Activated CD4-positive, alpha-beta memory T cell treated with anti-CD3 and anti-CD28 coated beads, Interleukin-2, amount 10 ng/mL, durations not matched to agents 7 days and 5 days (primary cell): ENCODE measurements at places on chromosomes 2 and 18.

DNA sequence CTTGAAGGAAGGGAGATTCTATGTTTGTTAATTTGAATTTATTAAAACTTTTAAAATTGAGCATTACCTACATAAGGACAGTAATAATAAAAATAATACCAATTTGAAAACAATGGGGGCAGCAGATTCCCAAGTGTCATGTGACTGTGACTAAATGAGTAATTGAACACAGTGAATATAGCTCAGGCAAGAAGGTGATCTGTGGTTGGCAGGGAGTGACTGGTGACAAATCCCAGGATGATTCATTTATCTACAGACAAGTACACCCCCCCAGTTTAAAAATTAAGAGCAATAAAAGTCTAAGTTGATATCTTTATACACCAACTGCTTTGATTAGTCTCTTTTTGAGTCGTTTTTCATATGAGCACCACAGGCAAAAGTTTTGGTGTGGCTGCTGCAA lies 299.5 kb downstream of the ARHGAP15 start:
- no peak for DNase-seq

DNA sequence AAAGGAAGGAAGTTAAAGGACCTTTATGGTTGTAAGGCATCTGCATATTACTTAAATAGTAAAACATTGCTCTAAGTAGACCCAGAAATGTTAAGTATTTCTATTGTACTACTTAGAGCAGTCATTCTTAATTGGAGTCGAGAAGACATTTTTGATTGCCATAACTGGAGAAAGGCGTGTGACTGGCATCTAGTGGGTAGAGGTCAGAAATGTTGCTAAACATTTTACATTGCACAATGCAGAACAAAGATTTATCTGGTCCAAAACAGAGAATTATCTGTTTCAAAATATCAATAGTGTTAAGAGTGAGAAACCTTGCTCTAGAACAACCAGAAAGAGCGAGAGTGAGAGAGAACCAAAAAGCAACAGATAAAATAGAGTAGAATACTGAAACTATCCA lies 23.3 kb upstream of the ROCK1 start:
- peak; percentile 22 for DNase-seq

DNA sequence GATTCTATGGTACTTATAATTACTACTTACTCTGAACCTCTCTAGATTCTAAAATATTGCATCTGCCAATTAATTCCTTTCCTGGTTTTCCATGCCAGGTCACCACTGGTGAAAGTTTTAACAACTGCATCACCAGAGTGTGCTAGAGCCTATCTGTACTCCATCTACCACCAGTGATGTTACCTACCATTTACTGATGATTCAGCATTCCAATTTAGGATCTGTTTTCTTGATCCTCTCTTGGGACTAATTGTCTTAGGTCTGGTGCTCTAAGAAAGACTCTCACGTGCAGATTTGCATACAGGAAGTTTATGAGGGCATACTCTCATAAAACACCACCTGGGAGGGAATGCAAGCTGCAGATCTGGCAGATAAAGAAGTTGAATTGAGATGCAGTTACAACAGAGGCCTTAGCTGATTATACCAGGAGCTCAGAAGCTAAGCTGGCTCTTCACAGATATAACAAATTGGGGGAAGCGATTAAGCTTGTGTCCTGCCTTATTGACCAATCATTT lies 347.6 kb upstream of the VRK2 start:
- no peak for DNase-seq

DNA sequence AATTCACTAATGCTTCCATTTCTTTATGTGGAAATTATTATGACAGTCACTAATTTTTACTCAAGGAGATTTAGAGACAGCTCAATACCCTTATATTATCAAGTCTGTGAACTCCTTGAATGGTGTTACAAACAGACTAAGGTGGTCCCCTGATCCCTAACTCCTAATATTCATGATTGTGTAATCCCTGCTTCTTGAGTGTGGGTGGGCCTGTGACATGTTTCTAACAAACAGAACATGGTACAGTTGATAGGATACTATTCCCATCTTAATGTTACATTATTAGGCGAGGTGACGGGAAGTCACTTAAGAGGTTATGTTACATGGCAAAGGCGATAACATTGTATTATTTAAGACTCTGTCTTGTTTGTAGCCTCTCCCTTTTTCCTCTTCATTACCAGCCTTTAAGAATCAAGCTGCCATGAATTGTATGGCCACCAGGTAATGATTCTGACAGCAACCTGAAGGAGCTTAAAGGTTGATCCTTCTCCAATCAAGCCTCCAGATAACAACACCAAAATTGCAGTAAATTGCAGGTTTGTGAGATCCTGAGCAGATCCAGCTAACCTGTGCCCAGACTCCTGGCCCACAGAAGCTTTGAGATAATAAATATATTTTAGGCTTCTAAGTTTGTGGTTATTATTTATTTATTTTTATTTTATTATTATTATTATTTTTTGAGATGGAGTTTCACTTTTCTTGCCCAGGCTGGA lies 32.1 kb downstream of the CYTIP start:
- no peak for DNase-seq

DNA sequence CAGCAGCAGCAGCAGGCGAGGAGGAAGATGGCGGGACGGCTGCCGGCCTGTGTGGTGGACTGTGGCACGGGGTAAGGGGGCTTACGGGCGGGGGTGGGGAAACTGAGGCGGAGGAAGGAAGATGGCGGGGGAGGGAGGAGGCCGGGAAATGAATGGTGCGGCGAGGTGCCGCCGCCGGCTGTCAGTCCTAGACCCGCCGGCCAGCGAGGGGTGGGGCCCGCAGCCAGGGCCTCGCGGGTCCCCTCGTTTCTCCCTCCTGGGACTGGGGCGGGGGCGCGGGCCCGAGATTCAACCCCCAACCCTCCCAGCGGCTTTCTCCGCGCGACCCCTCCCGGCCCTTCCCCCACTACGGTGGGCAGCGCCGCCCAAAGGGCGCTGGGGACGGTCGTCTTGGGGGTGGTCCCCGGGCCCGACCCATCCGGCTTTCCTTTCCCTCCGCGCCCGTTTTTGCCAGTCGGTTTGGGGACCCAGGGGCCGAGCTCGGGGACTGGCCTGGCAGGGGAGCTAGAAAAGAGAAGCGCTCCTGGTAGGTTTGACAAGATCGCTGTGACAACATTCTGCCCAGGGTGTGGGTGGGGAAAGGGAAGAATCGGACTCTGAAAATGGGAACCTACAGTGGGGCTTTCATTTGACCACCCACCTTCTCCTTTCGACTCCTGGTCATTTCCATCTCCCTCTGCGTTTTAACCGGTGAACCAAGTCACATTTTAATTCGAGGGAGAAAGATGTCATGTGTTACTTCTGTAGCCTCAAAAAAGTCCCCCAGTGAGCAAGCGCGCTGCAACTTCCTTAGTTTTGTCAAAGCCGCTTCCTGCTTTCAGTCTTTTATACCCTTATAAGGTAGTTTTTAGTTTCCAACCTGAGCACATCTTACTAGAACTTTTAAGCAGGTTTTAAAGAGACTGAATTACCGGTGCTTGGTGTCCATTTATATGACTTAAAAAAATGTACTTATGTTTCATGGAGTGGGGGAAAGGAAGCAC lies 655 bp downstream of the ACTR3 start:
- DNase-seq: peak; percentile 82

GRCh38 chr2:217993817-217994463 lies 8.9 kb downstream of the TNS1 start:
- DNase-seq: peak; percentile 60

GRCh38 chr2:71843391-71843850 lies 304.2 kb downstream of the CYP26B1 start:
- no peak for DNase-seq

GRCh38 chr2:239278361-239278760 lies 122.5 kb downstream of the HDAC4 start:
- DNase-seq: no peak

DNA sequence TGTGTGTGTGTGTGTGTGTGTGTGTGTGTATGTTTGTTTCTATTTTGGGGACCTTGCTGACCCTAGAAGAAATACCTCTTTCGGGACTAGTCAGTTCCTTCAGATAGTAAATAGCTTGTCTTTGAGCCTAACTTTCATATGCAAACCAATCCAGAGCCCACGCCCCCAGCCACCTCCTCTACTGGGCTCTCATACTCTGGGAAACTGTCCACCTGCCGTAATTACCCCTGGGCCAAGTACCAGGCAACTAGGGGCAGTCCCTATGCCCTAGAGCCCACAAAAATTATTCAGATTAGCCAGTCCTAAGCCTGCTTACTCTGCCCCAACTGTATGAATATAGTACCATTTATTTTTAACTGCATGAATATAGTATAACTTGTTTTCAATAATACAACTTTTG lies 970.4 kb downstream of the EPHA4 start:
- no peak for DNase-seq

- DNase-seq: no peak
Measured at GRCh38 chr2:110100480-110100879, 15.1 kb downstream of the MALL start.

DNA sequence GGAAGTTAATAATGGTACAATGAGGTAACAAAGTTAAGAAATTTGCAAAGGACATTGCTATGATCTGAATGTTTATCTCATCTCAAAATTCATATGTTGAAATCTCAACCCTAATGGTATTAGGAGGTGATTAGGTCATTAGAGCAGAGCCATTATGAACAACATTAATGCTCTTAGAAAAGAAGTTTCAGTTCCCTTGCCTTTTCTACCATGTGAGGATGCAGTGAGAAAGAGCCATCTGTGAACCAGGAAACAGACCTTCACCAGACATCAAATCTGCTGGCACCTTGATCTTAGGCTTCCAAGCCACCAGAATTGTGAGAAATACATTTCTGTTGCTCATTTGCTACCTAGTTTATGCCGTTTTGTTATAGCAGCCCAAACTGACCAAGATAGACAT lies 757.6 kb downstream of the NR4A2 start:
- no peak for DNase-seq

DNA sequence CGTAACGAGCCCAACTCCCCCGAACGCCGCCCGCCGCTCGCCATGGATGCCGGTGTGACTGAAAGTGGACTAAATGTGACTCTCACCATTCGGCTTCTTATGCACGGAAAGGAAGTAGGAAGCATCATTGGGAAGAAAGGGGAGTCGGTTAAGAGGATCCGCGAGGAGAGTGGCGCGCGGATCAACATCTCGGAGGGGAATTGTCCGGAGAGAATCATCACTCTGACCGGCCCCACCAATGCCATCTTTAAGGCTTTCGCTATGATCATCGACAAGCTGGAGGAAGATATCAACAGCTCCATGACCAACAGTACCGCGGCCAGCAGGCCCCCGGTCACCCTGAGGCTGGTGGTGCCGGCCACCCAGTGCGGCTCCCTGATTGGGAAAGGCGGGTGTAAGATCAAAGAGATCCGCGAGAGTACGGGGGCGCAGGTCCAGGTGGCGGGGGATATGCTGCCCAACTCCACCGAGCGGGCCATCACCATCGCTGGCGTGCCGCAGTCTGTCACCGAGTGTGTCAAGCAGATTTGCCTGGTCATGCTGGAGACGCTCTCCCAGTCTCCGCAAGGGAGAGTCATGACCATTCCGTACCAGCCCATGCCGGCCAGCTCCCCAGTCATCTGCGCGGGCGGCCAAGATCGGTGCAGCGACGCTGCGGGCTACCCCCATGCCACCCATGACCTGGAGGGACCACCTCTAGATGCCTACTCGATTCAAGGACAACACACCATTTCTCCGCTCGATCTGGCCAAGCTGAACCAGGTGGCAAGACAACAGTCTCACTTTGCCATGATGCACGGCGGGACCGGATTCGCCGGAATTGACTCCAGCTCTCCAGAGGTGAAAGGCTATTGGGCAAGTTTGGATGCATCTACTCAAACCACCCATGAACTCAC lies 673 bp downstream of the PCBP1 start:
- DNase-seq: peak; percentile 55

DNA sequence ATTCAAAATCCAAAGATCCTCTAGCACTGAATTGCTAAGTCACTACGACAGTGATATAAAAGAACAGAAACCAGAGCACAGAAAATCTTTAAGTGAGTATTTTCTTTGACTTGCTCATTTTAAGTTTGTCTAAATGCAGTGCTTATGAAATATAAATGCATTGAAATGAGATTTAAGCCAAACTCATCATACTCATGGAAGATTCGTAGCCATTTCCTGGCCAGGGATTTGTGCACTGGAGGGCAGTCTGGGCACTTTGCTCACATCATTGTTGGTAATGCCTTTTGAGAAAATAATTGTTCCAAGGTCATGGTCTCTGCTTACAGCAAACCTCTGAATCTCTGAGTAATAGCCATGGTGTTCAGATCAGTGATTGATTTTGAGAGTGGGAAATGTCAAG lies 307.7 kb downstream of the ARHGAP15 start:
- DNase-seq: no peak

DNA sequence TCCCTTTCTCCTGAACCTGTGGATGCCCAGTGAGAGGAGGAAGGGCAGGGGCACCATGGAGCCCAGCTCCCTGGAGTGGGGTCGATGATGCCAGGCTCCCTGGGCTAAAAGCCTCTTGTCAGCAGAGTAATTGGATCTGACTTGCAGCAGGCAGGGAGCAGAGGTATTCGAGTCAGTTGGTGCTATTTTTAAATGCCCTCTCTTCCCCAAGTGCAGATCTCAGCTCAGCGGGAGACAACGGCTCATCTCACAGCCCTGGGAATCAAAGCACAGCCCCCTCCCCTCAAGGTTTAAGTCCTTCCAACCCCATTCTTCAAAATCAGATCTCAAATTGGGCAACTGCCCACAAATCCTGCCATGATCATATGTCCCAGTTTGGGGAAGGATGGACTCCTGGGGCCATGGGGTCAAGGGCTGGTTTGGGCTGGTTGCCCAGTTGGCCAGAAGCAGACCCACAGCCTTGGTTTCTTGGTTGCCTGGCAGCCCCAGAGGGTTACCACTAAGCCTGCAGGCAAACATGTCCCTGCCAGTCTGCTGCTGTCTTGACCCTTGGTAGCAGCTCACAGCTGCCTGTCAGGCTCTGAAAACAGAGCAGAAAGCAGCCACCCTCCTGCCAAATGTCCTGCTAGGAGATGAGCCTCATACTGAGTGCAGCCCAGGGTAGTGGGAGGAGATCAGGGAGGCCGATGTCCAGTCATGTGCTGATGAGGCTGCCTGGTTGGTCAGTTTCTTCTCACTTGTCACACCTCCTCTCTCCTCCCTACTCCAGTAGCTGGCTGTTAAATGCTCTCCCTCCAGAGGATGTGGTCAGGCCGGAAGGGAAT lies 244.9 kb downstream of the LOXHD1 start:
- no peak for DNase-seq

DNA sequence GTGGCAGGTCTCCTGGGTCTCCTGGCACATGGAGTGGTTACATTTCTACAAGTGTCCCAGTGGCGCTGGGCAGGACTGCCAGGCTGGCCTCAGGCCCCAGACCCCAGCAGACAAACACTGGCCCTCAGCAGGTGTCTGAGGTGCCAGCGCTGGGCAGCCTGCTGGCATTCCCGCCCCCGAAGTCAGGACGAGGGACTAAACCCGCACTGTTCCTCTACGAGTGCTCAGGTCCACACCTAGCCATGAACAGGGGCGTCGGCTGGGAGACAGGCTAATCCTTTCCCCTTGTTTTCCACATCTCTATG lies 12.8 kb downstream of the SNED1 start:
- DNase-seq: no peak

DNA sequence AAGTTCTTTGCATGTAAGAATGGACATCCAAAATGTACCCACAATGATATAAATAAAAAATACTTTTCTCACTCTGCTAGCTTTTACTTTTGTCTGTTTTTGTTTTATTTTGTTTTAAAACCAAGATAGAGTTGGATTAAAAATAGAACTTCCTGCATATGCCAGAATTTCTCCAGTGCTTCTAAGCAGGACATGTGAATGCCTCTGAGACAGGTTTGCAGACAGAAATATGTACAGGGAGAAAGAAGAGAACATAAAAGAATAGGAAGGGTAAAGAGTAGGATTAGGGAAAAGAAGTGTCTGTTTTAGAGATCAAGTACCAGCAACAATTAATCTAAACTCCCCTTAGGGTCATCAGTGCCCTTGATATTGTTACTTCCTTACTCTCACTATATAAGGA lies 114.4 kb downstream of the BMPR2 start:
- DNase-seq: no peak
